Putamen (tissue), 1 donor: ENCODE measurements at places on chromosomes 2 and 18.

- DNase-seq: no peak
Observed at GRCh38 chr2:101476605-101477208, 1.8 kb upstream of the RFX8 start.

DNA sequence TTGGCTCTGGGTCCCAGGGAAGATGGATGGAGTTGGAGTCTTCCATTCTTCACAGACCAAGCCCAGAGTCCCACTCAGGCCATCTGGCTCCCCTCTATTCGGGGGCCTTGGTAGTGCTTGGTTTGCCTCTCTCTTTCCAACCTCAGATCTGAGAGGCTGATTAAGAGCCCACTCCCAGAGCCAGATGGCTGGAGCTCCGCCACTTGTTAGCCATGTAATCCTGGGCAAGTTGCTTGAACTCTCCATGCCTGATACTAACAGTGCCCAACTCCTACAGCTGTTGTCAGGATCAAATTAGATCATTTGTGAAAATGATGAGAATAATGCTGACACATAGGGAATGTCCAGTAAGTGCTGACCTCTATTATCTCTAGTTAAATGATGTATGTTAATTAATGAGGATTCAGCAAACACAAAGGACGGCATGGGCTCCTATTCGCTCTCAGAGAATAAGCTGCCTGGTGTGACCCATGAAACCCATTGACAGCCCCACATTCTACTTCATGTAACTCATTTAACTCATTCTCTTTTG lies 46.6 kb upstream of the SLC14A1 start:
- no peak for DNase-seq

DNA sequence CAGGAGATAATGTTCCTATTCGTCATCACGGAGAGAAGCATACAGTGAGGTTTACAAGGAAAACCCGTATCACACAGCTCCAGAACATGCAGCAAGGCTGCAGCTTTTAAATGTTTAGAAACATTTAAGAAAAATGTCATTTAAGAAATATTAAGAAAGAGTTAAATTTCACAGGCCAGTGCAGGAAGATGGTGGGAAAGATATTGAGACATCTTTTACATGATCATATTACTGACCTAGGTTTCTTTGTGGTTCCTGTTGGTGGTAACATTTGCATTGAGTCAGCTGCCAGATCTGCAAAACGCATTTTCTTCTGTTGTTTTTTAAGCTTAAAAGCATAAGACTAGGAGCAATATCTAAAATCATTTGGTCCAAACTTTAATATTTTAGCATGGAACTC lies 44.9 kb downstream of the CPO start:
- peak; percentile 6 for DNase-seq

DNA sequence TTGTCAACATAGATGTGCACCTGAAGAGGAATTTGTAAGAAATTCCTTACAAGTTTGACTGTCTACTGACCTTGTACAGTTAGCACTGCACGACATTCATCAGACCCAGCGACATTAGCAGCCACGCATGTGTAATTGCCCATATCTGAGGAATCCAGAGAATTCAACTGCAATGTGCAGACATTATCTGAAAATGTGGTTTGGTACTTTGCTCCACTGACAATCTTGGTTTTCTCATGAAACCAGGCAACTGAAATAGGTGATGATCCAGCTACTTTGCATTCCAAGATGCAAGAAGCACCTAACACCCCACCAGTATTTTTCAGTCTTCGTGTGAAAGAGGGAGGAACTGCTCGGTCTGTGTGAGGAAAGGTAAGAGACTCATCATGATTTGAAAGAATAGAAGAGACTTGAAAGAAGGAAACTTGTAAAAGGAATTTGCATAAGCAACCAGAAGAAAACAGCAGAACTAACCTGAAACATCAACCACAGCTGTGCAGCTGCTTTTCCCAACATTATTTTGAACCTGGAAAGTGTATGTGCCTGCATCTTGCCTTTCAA lies 83.4 kb downstream of the TTN start:
- DNase-seq: no peak

GRCh38 chr2:69828938-69829255 lies 563 bp upstream of the GMCL1 start:
- DNase-seq: no peak

DNA sequence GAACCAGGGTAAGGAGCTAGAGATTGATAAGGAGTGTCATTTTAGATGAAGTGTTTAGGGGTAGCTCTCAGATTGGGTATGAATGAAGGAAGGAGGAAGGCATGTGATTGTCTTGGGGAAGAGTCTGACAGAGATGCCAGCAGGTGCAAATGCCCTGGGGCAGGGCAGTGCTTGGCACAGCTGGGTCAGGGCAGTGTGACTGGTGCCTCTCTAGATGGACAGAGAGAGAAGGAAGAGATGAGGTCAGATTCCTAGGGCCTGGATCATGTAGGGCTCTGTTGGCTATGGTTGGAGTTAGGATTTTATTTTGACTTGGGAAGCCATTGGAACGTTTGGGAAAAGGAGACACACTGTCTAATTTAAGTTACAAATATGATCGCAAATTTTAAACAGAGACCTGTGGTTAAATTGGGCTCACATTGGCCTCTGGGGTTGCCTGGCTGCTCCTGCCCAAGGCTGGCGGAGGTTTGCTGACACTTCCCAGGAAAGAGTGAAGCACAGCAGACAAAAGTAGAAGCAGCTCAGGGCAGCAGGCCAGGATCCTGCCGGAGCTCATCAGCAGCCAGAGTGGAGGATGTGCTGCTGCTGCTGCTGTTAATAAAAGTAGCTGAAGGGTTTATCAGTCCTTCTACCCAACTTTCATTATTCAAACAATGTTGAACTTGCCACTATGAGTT lies 32.7 kb upstream of the FHL2 start:
- no peak for DNase-seq

- no peak for DNase-seq
Observed at GRCh38 chr2:45024600-45025291, 15.5 kb upstream of the SIX2 start.

DNA sequence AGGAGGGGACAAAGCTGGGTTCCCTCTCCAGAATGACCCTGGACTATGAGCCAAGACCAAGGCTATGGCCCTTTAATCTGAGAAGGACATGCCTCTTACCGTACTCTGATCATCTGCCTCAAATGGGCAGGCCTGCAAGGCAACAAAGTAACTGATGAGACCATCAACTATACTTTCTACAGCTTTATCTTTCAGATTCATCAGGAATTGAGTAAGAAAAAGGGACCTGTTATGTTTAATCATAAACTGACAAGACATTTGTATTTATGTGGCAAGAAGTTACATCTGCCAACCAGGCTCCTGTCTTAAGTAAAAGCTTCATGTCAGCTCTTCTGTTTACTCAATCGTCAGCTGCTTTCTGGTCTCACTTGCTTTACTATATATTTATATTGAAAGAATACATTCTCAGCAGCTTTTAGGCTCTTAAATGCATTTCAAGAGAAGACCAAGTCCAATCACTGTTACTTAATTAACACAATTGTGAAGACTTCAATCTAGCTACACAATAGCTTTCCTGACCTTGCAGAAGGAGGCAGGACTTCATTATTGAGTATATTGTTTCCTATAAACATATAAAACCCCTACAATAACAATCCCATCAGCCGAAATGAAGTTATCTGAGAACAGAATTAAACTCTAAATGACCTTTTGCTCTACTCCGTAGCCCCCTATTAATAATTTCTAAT lies 163.8 kb downstream of the ETAA1 start:
- DNase-seq: no peak

GRCh38 chr18:78180741-78181140 lies 798.9 kb upstream of the SALL3 start:
- no peak for DNase-seq

GRCh38 chr2:239663364-239663924 lies 262.6 kb upstream of the HDAC4 start:
- DNase-seq: no peak

- DNase-seq: no peak
Observed at GRCh38 chr2:159124441-159124911, 156.0 kb downstream of the TANC1 start.
